DMS53 (cell line): ENCODE measurements at places on chromosomes 7 and 10.
A peak's percentile ranks its signal among the peaks of the same experiment; 100 is the strongest.

DNA sequence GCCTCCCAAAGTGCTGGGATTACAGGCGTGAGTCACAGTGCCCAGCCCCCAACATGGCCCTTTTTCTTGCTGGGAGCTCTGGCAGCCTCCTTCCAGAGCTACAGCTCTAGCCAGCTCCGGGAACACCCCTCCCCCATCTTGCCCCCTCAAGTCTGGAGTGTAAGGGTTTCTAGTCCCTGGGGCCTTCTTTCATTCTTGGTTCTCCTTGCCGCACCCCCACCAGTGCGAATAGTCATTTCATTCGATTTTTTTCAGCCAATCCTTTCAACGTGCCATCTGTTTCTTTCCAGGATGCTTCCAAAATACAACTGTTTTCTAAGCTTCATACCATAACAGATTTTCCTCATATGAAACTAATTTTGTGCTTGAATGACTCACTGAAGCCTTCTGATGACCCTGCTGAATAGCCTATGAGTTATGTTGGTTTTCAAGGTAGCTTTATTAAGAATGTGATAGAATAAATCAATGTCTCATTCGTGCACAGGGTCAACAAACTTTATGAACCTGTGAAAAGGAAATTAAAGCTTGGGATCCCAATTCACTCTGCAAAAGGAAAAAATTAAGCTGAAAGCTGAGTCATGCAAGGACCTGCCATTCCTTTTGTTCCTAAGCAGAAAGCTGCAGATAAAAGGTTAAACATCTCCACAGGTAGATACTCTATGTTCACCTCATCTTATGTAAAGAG is 38.6 kb downstream of the CDC14C start:
- DNase-seq: no peak

GRCh38 chr7:118755067-118755625 is 530.6 kb downstream of the ANKRD7 start:
- DNase-seq: peak; percentile 13

- DNase-seq: no peak
These were observed 163.3 kb downstream of the USP6NL start for GRCh38 chr10:11448190-11448544.

DNA sequence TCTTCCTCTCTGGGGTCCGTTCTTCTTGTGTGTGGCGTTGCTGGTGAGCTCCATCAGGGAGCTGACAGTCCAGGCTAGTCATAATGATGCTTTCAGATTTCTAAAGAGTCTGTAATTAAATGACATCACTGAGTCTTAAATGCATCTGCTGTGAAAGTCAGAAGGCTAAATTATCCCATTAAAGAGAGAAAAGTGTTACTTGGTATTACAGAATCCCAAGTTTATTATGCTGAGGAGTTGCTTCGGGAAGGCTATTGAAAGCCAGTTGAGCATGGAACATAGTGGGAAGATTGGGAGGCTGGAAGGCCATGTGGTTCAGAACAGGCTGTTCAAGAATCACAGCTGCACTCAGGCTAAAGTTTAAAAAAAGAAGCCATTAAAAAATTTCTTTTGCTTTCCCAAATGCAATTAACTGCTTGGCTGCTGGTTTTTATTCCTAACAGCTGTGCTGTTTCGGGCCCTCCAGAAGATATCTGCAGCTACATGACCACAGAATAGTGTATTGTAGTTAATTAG is 342.6 kb upstream of the LRGUK start:
- no peak for DNase-seq

GRCh38 chr7:127683776-127684681 is 32.0 kb downstream of the SND1 start:
- no peak for DNase-seq

DNA sequence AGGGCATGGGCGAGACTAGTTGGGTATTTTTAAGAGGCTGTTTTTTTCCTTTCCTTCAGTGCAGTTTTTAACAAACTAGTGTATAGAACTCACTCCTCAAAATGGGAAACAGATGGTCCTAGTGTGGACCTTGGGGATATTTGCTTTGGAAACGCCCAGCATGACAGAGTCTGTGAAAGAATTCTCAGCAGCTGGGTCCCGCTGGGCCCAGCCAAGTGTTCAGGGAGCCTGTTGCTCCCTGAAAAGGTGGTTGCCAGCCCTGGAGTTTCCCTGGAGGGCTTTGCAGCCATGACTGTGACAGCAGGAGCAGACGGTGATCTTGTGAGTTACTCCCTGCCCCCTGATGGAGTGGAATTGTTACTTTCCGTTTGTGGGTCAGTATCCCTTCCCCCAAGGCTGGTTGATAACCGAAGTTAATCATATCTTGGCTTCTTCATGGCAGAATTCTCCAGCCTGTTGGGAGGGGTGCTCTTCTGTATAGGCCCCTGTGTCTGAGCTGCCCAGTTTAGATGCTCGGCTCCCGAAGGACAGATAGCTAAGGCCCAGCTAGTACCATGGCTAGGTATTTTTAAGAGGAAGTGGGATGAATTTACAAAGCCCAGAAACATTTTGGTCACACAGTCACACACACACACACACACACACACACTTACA is 278.6 kb upstream of the HABP2 start:
- no peak for DNase-seq

DNA sequence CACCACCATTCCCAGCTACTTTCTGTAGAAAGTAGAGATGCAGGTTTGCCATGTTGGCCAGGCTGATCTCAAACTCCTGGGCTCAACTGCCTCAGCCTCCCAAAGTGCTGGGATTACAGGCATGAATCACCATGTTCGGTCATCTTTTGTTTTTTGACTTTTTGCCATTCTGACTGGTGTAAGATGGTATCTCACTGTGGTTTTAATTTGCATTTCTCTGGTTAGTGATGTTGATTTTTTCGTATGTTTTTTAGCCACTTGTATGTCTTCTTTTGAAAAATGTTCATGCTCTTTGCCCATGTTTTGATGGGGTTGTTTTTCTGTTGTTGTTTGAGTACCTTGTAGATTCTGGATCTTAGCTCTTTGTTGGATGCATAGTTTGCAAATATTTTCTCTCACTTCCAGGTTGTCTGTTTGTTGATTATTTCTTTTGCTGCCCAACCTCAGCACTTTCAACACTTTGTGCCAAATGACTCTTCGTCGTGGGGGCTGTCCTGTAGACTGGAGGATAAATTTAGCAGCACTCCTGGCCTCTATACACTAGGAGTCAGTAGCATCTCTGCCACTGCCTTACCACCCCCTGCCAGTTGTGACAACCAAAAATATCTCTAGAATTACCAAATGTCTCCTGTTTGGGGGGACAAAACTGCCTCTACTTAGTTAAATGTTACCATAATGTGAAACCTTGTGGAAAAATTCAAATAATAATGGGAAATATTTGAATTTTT is 6.5 kb upstream of the CPED1 start:
- no peak for DNase-seq
